Endothelial cell of coronary artery (primary cell): ENCODE measurements at places on chromosomes 7 and 10. TPM values are rescaled to one million over a fixed set of nuclear protein-coding genes. Genes with fewer than 3 reads are reported as not detected.

CALML3 gene
- total RNA-seq = not detected in 2 replicates

ZNF775 gene
- 7.3 and 8.5 TPM in 2 replicates for total RNA-seq

PNLIPRP3 gene
- not detected in 2 replicates for total RNA-seq

FFAR4 gene
- total RNA-seq = not detected in 2 replicates

CTAGE6 gene
- 0.18 and 2.2 TPM in 2 replicates for total RNA-seq

NUDT5 gene
- 57.2 and 58.9 TPM in 2 replicates for total RNA-seq

C10orf67 gene
- not detected in 2 replicates for total RNA-seq

LIPK gene
- not detected in 2 replicates for total RNA-seq

DENND2A gene
- under 0.01 and 0.66 TPM in 2 replicates for total RNA-seq

GPR15LG gene
- not detected in 2 replicates for total RNA-seq

IPMK gene
- total RNA-seq = 5.9 and 6.2 TPM in 2 replicates

STK17A gene
- 74.4 and 75.9 TPM in 2 replicates for total RNA-seq

FAM221A gene
- total RNA-seq = 3.4 and 5.0 TPM in 2 replicates

TRIM50 gene
- not detected in 2 replicates for total RNA-seq

NYAP1 gene
- total RNA-seq = 1.9 and 2.2 TPM in 2 replicates

CTAGE4 gene
- total RNA-seq = 0.18 and 0.56 TPM in 2 replicates

MACC1 gene
- under 0.01 TPM in 2 replicates for total RNA-seq

VGF gene
- total RNA-seq = under 0.01 TPM in 1 of 2 replicates, not detected in the other

ASB13 gene
- total RNA-seq = 6.2 and 10.6 TPM in 2 replicates

MOGAT3 gene
- not detected in 2 replicates for total RNA-seq

SPDYE11 gene
- total RNA-seq = not detected in 2 replicates

UFSP1 gene
- total RNA-seq = 2.5 and 5.3 TPM in 2 replicates

PPP1R9A gene
- total RNA-seq = 1.3 and 2.6 TPM in 2 replicates

STRA8 gene
- not detected in 2 replicates for total RNA-seq

ZNF735 gene
- total RNA-seq = not detected in 2 replicates

CHCHD1 gene
- 30.9 and 40.6 TPM in 2 replicates for total RNA-seq

GCC1 gene
- total RNA-seq = 19.4 and 25.1 TPM in 2 replicates

SKIDA1 gene
- total RNA-seq = 0.19 and 0.36 TPM in 2 replicates

ELMO1 gene
- 38.6 and 45.1 TPM in 2 replicates for total RNA-seq

C10orf105 gene
- not detected in 2 replicates for total RNA-seq

PLPP4 gene
- total RNA-seq = 10.4 and 11.0 TPM in 2 replicates

HOXA6 gene
- total RNA-seq = 0.36 and 1.3 TPM in 2 replicates

WEE2 gene
- total RNA-seq = 0.09 TPM in 1 of 2 replicates, not detected in the other

ALOX5 gene
- total RNA-seq = under 0.01 and 0.18 TPM in 2 replicates

ATRNL1 gene
- 0.09 and 0.47 TPM in 2 replicates for total RNA-seq

ARHGEF5 gene
- 0.45 and 0.94 TPM in 2 replicates for total RNA-seq

MAGI2 gene
- total RNA-seq = 1.8 and 3.4 TPM in 2 replicates

CPXM2 gene
- 0.45 and 5.1 TPM in 2 replicates for total RNA-seq

SLC26A4 gene
- 0.75 and 0.99 TPM in 2 replicates for total RNA-seq

TMEM229A gene
- total RNA-seq = not detected in 2 replicates

BHLHA15 gene
- total RNA-seq = 0.09 and 0.27 TPM in 2 replicates

LRRD1 gene
- not detected in 2 replicates for total RNA-seq

OR2A5 gene
- not detected in 2 replicates for total RNA-seq

OR2A1 gene
- under 0.01 TPM in 1 of 2 replicates, not detected in the other for total RNA-seq

PIK3CG gene
- 6.4 and 7.2 TPM in 2 replicates for total RNA-seq

AUTS2 gene
- total RNA-seq = 0.18 and 1.1 TPM in 2 replicates

PKD1L1 gene
- total RNA-seq = 0.90 and 3.7 TPM in 2 replicates

GPER1 gene
- 0.75 and 0.99 TPM in 2 replicates for total RNA-seq

ZNF316 gene
- 9.3 and 14.0 TPM in 2 replicates for total RNA-seq

ABCF2 gene
- 59.9 and 72.9 TPM in 2 replicates for total RNA-seq

CNNM2 gene
- total RNA-seq = 2.9 and 3.9 TPM in 2 replicates
